ENCODE measurements at places on chromosomes 4 and X. TPM values are rescaled to one million over a fixed set of nuclear protein-coding genes. Genes with fewer than 3 reads are reported as not detected.

The PRDX4 gene
- 209 TPM for total RNA-seq

The AFAP1 gene
- 89.5 TPM for total RNA-seq

The ELF4 gene
- total RNA-seq = 28.8 TPM

The HTR2C gene
- not detected for total RNA-seq

The THAP9 gene
- total RNA-seq = 3.4 TPM

The SPP1 gene
- not detected for total RNA-seq

The NFKB1 gene
- total RNA-seq = 37.2 TPM

The MID1IP1 gene
- 16.8 TPM for total RNA-seq
